Non-pigmented ciliary epithelial cell (primary cell): ENCODE measurements at places on chromosomes 13 and 19.

DNA sequence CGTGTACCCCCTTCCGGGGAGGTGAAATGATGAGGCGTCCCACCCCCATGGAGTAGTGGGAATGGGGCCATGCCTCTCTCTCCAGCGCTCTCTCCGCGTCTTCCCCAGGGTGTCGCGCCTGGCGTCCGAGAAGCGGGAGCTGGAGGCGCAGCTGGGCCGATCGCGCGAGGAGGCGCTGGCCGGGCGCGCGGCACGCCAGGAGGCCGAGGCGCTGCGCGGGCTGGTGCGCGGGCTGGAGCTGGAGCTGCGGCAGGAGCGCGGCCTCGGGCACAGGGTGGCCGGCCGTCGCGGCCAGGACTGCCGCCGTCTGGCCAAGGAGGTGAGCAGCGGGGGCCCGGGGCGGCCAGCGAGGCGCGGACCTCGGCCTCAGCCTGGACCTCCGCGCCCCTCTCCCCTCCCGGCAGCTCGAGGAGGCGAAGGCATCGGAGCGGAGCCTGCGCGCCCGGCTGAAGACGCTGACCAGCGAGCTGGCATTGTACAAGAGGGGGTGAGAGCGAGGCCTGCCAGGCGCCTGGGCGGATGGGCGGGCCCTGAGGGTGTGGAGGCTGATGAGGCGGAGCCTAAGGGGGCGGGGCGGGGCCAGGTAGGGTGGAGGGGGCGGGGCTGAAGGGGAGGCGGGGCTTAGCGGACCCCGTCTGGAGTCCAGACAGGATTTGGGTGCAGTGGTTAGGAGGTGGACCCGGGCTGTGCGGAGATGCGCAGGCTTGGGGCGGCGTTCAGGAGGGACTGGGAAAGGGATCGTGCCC is 7.7 kb downstream of the PGLYRP1 start:
- DNase-seq, result no peak

DNA sequence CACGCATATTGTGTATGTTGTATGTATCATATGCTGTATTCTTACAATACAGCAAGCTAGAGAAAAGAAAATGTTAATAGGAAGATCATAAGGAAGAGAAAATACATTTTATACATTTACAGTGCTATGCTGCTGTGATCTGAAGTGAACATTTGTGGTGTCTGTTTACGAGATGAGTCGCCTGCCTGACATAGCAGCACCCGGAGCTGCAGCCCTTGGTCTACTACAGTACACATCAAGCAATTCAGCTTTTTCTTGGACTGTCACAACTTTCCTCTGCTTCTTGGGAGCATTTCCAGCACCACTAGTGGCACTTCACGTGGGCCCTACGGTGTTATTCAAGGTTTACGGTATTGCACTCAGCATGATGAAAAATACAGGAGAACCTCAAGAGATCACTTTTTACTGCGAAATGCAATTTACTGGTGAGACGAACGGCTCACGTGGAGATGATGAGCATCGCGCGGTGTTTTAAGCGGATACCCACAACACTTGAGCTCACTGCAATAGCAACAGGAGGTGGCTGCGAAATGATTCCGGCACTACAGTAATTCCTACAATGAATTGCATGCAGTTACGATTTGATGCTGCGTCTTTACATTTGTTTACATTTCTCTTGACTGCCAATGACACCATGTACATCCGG is 308.4 kb downstream of the FGF9 start:
- no peak for DNase-seq

DNA sequence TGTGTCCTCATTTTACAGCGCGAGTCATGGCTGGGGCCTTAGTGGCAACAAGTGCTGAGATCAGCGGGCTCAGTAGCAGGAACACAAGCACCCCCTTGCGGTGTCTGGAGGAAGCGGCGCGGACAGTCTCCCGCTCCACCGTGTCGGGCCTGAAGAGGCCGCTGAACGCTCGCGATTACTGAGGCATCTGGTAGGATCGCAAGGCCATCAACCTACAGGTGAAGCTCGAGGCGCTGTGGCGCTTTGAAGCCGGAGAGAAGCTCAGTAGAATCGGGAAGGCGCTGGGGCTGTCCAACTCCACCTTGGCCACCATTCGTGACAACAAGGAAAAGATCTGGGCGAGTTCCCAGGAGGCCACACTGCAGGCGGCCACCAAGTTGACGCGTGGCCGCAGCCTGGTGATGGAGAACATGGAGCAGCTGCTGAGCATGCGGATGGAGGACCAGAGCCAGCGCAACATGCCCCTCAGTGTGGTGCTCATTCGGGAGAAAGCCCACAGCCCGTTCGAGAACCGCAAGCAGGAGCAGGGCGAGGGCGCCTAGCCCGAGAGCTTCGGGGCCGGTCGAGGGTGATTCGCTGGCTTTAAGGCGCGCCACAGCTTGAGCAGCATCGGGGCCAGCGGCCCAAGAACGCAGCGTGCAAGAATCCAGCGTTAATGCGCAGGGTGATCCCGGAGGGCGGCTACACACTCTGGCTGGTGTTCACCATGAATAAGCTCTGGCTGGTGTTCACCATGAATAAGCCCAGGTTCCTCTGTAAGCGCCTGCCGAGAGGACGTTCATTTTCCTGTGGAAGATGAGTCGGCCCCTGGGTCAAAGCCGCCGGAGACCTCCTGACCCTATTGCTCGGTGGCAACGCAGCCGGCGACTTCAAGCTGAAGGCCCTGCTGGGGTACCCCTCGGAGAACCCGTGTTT is 8.3 kb upstream of the MZF1 start:
- no peak for DNase-seq

DNA sequence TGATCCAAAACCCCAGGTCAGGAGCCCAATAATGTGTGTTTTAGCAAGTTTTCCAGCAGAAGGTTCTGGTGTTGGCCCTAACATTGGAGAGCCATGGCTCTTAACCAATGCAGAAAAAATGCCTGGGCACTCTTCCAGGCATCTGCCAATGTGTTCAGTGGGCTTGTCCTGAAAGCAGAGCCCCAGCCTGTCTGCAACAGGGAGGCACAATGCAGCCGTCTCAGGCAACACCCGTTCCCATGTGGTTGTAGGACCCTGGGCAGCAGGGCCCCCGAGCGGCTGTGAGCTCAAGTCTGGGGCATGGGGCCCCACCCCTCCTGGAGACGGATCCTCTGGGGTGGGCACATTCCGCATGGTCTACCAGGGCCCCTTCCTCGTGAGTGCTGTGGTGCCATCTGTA is 58.1 kb upstream of the SIAH3 start:
- DNase-seq, result no peak

GRCh38 chr19:49453757-49454240 is 774 bp downstream of the ALDH16A1 start:
- no peak for DNase-seq

- DNase-seq, result no peak
These were observed 11.6 kb downstream of the PNPLA6 start for GRCh38 chr19:7547159-7547558.

- no peak for DNase-seq
These were observed 8.3 kb downstream of the TNFRSF19 start for GRCh38 chr13:23578411-23579071.

GRCh38 chr13:64723724-64724123 is 2506.4 kb downstream of the PCDH9 start:
- peak; percentile 90 for DNase-seq

GRCh38 chr13:98992355-98992754 is 14.5 kb upstream of the DOCK9 start:
- no peak for DNase-seq

GRCh38 chr13:22422712-22423111 is 751.8 kb downstream of the FGF9 start:
- no peak for DNase-seq

DNA sequence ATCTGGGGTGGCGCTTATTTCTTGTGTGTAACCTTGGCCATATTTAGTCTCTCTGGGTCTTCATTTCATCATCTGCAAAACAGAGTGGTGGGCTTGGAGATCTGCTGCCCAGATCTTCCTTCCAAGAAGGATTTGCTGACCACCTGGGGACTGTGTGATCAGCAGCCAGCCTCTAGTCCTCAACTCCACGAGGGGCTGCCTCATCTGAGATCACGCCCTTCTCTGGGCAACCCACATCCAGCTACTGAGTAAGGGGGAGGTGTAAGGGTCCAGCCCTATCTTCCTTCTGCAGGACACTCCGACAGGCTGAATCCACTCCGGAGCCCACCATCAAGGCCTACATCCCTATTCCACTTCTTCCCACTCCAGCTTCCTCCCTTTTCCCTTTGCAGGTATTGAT is 57.9 kb downstream of the CHST8 start:
- DNase-seq, result no peak

- no peak for DNase-seq
These were observed 5.8 kb downstream of the FCHO1 start for GRCh38 chr19:17757125-17757524.

DNA sequence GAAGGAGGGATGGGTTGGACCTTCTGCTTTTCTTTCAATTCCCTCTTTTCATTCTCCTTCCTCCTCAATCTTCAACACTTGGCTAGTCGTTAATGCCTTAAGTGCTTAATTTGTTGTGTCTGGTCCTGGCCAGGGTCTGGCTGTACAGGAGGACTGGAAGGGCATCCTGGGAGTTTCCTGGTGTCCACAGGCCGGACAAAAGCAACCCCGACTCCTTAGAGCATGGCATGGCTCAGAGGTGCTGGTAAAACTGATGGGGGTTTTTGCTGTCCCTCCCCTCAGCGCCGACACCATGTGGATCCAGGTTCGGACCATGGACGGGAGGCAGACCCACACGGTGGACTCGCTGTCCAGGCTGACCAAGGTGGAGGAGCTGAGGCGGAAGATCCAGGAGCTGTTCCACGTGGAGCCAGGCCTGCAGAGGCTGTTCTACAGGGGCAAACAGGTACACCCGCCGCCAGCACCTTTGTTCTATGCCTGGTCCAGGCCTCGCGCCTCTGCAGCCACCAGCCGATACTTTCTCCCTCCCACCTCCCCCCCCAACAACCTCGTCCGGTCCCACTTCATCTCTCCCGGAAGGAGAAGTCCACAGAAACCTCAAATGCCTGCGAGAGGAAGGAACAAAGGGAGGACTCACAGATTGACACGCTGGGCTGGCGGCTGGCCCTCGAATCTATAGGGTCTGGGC is 1.4 kb downstream of the UHRF1 start:
- DNase-seq, result peak; percentile 57

- DNase-seq, result no peak
These were observed 38.3 kb downstream of the ABCC4 start for GRCh38 chr13:95262837-95263384.

DNA sequence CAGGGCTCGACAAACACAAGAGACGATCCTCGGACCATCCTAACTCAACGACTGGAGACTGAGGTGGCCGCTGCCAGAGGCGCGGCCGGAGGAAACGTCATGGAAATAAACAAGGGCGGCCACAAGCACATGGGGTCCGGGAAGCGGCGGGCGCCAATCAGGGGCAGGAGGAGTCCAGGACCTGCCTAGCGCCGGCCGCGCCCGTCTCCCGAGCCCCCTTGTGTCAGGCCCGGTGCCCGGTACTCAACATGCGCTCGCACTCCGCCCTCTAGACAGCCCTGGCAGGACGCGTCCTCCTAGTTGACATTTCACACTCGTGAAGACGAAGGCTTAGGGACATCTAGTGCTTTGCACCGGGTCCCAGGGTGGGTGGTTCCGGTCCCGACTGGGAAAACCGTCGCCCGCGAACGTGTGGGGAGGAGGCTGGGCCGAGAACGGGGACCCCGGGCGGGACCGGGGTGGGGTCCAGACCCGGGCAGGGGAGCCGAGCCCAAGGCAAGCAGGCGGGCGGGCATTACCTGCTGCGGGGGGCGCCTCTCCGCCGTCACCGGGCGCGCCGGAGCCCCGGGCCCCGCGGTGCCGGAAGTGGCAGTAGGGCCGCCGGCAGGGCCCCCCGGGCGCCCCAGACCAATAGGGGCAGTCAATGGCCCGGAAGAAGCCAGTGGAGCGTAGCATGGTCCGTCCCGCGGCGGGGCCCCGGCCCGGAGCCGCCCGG is 442 bp downstream of the REXO1 start:
- no peak for DNase-seq

GRCh38 chr13:59746291-59746962 is 417.3 kb downstream of the DIAPH3 start:
- DNase-seq, result peak; percentile 35

- DNase-seq, result no peak
These were observed 613 bp downstream of the ATP13A1 start for GRCh38 chr19:19662871-19663255.

DNA sequence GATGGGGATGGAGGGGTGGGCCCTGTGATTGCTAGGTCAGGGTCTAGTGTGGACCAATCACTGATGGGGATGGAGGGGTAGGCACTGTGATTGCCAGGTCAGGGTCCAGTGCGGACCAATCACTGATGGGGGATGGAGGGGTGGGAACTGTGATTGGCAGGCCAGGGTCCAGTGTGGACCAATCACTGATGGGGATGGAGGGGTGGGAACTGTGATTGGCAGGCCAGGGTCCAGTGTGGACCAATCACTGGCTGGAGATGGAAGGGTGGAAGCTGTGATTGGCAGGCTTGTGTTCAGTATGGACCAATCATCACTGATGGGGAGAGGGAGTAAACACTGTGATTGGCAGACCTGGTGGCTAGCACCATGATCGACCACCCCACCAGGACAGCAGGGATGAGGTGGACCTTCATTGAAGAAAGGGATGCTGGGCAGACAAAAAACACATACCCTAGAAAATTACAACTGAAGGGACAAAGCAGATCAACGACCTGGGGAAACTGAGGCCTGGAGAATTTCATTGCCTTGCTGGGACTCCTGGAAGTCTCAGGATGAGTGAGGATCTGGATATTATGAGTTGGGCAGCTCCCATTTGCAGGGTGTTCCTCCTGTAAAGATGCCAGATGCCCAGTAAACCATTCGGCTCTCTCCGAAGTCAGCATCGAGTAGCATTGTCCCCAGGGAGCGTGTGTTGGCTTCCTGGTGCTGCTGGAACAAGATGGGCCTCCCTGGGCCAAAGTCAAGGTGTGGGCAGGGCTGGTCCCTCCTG is 15.5 kb downstream of the TMPRSS9 start:
- DNase-seq, result no peak

DNA sequence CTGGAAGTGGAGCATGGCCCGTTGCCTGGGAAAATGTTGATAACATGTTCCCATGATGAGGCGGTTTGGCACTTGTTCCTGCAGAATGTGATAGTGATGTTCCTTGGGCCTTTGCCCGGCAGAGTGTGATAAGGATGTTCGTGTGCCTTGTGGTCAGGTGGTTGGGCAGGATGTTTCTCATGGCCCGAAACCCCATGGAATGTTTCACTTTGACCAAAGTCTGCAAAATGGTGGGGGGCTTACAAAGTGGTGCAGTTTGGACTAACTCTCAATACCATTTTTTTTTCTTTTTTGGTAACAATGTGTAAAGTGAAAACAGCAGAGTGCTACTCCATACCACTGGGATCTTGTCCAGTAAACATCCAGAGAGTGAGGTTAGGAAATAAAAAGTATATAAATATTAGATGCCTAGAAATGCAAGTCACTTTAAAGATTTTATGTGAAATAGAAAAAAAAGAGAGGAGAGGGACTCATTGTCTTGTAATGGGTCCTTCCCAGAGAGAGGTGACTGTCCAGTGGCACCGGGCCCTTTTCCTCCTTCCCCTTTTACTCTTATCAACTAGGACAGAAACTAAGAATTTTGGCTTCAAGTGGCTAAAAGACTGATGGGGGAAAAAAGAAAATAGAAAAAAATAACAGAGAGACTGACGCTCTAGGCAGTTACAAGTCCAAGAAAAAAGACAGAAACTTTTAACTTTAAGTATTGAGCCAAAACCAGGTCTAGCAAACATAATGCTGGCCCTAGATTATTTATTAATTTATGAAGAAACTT is 5.7 kb downstream of the FPR3 start:
- DNase-seq, result peak; percentile 36
